Activated naive CD4-positive, alpha-beta T cell treated with anti-CD3 and anti-CD28 coated beads, Interleukin-2, amount 50 U/mL, for 72 hours (primary cell): ENCODE measurements at places on chromosomes 3 and 15.
A peak's percentile ranks its signal among the peaks of the same experiment; 100 is the strongest.

- peak; percentile 75 for DNase-seq
These were observed 90.1 kb upstream of the BHLHE40 start for GRCh38 chr3:4888913-4889846.

GRCh38 chr15:63503739-63504246, 600 bp upstream of the USP3 start:
- peak; percentile 94 for DNase-seq

DNA sequence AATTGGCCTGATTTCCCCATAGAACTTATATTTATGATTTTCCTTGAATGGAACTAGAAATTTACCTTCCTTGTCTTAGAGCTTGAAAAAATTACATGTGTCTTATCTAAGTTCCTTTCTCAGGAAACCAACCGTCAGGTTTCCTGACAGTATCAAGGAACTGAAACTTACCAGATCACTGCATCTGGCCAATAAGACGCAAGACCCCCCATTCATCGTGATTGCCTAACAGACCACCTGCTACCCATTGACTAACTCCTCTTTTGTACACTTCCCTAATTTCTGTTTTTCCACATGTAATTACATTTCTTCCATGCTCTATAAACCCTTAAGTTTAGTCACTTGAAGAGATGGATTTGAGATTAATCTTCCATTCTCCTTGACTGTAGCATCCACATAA, 517.2 kb upstream of the CBLB start:
- DNase-seq = no peak

- no peak for DNase-seq
These were observed 56.6 kb downstream of the ETV5 start for GRCh38 chr3:186052096-186052840.

- DNase-seq = no peak
These were observed 46.0 kb downstream of the CA12 start for GRCh38 chr15:63335543-63336240.

DNA sequence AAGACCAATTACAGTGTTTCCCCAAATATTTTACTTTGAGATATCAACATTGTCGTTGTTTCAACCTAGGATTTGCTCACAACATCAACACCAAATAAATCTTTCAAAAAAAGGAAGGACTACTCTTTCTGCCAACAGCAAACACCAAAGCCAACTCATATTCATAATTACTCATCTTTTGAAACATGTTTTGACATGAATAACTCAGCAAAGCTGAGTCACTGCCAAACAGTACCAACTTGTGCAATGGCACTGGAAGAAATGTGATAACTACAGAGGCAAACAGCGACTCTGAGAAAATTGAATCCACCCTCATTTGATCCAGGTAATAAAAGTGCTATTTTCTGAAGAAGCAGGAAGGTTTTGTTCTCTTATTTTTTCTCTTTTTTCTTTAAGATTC, 67.2 kb downstream of the PEX5L start:
- no peak for DNase-seq

- DNase-seq = no peak
These were observed 135.0 kb downstream of the STAG1 start for GRCh38 chr3:136617198-136617597.
